Stimulated activated CD8-positive, alpha-beta memory T cell treated with anti-CD3 and anti-CD28 coated beads, Interleukin-15, amount 100 ng/mL, for 4 hours (primary cell): ENCODE measurements at places on chromosomes 1 and 21.
A peak's percentile ranks its signal among the peaks of the same experiment; 100 is the strongest.

DNA sequence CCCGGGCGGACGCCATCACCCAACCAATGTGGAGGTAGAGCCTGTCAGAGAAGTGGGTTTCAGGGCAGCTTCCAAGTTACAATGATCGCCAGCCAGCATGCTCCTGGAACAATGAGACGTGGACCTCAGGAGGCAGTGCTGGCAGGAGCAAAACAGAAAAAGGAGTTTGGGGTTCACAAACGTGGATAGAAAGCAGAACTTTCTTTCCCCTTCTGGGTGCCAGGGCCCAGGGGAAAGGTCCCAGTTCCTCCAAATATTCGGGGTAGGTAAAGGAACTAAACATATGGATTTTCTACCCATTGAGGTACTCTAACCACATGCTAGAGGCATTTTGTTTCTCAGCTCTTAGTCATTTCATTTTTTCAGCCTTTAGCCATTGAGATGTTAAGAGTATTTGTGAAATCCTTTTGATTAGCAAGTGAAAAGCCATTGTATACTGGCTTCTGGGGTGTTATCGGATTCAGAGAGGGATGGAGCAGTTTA lies 488.4 kb upstream of the ADGRL2 start:
- no peak for DNase-seq

DNA sequence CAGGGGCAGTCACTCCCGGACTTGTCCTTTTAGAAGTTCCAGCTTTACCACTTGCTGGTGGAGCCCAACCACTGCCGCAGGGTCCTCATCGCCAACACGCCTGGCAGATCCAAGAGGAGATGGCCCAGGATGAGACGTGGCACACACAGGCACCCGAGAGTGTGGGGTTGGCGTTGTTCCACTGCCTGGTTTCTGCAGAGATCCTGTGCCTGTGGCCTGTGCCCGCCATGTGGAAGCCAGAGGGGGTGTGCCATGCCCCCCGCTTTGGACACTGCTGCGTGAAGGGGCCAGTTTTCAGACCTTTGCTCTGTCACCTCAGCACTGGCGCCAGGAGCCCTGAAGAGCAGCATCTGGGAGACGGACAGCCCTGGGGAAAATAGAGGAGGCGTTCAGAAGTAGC lies 10.8 kb downstream of the CD46 start:
- no peak for DNase-seq

DNA sequence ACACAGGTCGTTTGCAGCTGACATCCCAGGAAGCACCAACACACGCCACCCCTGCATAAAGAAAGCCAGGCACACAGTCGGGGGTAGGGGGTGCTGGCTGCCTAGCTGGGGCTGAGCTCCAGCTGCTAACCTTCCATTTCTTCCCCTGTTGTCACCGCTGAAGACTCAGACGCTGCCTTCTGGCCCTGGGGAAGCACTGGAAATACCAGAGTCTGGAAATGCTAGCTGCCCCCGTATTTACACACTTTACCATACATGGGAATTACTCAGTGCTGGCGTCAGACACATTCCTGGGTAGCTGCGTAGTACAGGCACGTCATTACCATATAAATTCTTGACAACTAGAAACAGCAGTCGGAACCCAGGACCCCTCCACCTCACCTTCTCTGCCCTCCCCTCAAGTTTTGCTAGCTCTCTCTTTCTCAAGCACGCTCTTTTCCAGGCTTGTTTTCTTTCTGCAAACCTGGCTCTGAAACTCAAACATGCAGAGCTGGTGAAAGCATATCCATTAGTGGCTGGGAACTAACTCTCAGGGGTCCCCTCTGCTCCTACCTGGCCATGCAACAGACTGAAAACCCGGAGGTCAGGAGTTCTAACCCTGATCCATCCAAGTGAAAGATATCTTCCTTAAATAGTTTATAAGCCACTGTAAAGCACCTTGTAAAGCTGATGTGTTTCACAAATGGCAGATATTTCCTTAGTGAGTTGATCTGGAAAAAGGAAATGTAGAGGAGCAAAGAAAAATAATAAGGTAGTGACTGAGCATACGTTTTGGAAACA lies 3.3 kb downstream of the CSRP1 start:
- DNase-seq: no peak

- no peak for DNase-seq
These were observed 28.7 kb upstream of the DISP1 start for GRCh38 chr1:222786121-222786520.

GRCh38 chr1:184388971-184389370 lies 2.1 kb downstream of the C1orf21 start:
- DNase-seq: no peak

DNA sequence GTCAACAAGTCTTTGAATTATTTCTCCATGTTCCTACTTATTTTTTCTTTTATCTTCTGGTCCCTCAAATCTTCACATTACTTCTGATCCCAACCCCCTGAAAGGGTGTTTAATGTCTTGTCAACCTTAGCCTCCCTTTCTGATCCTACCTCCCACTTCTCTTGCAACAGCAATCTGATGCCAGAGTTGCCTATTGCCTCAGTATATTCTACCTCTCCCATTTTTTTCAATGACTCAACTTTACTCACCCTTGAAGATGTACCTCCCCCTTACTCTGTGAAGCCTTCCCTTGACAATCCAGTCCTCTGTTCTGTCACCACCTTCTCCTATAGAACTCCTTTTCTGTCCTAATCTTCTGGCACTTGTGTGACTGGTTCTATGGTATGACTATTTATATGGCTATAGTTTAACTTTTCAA lies 99.5 kb upstream of the CD55 start:
- no peak for DNase-seq

DNA sequence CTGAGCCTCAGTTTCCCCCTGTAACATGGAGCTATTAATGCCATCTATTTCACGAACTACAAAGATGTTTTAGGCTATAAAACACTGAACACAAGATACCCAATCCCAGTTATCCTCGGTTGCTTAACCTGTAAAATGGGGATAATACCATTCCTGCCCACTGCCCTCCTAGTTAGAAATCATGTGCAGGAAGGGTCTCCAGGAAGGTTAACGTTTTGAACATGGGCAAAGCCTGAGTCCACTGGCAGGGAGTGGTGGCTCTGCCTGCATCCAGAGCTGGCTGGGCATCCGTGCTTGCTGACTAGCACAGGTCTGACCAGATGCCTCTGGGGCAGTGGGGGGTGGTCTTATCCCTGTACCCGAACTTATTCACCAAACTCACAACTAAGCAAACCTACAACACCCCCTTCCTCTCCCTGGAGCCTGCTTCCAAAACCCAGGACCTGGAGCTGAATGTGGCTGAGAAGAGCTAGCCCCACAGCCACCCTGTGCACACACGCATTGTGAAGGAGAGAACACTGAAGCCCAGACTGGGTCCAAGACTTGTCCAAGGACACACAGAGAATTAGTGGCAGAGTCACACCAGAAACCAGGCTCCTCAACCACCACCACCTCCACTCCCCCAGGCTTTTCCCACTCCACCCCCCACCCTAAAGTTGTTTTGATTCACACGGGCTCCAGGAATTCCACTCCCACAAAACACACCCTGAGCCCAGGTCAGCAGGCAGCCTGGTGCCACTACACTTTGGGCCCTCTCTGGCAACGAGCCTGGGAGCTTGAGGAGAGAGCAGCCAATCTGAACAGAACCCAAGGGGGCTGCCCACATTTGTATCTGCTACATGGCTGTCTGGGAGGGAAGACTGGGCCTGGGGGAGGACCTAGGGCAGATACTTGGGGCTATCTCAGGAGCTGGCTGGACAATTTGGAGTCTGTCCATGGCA lies 1.6 kb downstream of the E2F2 start:
- no peak for DNase-seq

GRCh38 chr1:96688767-96689166 lies 32.8 kb upstream of the PTBP2 start:
- DNase-seq: no peak

- DNase-seq: no peak
These were observed 153.1 kb upstream of the CXADR start for GRCh38 chr21:17359781-17360180.

DNA sequence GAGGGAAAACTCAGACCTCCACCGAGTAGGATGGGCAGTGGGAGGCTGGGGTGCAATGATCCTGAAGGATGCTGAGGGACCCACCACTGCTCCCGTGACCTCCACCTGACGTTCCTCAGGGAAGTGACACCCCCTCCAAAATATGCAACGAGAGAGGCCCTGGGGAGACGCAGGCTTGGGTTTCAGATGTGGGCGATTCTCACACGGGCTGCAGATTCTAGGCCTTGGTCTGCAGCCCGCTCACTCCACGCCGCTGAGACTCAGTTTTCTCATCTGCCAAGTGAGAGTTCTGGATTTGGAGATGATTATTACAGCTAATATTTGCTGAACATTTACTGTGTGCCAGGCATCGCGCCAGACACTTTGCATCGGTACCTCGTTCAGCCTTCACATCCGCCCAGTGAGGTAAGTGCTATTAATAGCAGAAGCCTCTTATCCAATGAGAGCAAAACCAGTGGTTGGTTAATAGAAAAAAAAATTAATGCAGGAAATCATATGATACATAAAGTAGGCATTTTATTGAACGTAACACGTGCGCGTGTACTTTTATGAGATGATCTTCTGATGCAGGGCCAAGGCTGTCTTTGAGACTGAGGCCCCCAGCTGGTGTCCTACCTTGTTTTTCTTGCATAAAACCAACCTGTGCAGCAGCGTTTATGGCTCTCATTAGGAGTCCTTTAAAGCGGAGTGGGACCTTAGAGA lies 102.0 kb upstream of the RUNX3 start:
- DNase-seq: peak; percentile 40

- no peak for DNase-seq
These were observed 16.1 kb downstream of the RRP15 start for GRCh38 chr1:218301217-218301616.

- no peak for DNase-seq
These were observed 31.9 kb upstream of the RGS21 start for GRCh38 chr1:192284927-192285326.

DNA sequence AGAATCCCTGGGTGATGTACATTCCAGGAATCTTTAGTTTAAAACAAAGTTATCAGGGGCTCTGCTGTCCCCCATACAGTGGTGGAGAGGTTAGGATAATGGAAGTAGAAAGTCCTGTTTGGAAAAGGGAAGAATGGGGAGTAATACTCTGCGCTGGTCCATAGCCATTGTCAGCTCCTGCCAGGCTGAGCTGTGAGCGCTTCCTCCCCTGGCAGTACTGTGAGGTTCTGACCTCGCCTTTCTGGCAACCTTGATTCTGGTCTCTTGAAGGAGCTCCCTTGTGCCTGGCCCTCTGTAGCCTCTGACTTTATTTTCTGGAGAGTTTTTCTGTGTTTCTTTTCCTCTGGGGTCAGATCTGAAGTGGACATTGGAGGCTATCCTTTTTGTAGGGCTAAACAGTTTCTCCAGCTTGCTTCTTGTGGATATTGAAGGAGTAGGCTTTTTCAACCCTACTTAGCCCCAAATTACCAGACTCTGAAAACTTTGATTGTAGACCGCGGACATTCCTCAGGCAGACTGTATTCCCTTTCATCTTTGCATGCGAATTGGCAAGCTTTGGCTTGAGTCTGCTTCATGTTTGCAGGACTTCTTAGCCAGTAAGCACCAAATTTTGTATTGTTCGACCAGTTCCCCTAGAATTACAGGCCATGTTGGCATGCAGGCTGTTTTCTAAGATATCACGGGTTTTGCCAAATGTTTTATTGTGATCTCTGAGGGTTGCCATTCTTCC lies 13.8 kb downstream of the UBE4B start:
- no peak for DNase-seq

DNA sequence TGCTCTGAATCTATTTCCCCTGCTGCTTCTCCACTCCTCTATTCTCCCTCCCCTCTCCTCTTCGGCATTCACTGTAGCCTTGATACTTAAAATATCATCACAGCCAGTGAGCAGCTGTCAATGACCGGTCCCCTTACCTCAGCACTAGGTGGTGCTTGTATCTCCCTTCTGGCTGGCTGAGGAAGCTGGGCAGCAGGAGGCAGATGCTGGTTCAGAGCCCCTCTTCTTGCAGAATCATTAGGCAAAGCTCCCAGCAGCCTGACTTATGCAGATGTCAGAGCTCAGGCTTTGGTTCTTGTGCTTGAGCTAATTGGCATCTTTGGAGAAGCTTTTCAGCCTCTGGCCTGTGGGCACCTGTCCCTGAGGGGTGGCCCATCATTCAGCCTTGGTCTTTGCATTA lies 31.9 kb upstream of the KCNA2 start:
- DNase-seq: no peak

- no peak for DNase-seq
These were observed 136.2 kb upstream of the RUNX3 start for GRCh38 chr1:25066256-25066655.

- DNase-seq: no peak
These were observed 437.9 kb downstream of the NCAM2 start for GRCh38 chr21:21436012-21436534.

- no peak for DNase-seq
These were observed 64.3 kb downstream of the ARHGEF16 start for GRCh38 chr1:3518756-3519155.

- no peak for DNase-seq
These were observed 32.1 kb upstream of the RGS18 start for GRCh38 chr1:192126030-192126619.

DNA sequence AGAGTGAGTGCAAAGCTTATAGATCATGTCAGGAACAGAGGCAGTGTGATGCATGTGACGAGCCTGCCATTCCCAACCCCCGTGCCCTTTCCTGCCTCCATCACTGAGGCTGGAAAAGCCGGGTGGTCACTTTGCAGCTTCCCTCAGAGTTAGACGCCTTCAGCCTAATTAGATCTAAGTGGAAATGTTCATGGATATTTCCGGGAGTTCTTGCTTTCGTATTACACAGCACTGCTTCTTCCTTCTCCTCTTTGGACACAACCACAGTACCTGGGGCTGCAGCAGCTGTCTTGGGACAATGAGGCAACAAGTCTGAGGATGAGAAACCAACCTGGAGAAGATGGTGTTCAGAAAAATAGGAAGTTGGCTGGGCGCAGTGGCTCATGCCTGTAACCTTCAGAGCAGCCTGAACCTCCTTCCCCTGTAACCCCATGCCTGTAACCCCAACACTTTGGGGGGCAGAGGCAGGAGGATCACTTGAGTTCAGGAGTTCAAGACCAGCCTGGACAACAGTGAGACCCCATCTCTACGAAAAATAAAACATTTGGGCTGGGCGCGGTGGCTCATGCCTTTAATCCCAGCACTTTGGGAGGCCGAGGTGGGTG lies 24.5 kb downstream of the SERINC2 start:
- no peak for DNase-seq

DNA sequence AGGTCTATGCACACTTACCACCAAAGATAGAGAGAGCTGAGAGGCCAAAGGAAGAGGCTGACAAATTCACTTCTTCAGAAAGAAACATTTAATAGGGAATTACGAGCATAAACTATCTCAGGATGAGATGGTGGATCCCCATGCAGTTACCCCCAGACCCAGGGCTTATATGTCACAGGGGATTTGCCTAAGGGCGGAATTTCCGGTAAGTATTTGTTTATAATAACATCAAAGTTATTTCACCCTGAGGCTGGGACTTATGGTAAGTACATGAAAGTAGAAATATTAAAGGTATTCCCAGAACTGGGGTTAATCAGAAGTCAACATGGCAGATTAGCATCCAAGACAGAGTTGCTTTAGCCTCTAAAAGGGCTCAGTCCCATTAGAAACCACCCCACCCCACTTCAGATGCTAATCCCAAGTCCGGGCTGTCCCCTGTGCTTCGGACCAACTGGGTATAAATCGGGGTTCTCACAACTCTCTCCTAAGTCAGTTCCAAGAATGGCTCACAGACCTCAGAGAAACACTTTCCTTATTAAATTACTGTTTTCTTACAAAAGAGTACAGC lies 247.4 kb upstream of the ZP4 start:
- DNase-seq: no peak

GRCh38 chr1:210726621-210727020 lies 397.9 kb downstream of the HHAT start:
- no peak for DNase-seq
